ENCODE measurements at places on chromosomes 1 and 21. TPM values are rescaled to one million over a fixed set of nuclear protein-coding genes. Genes with fewer than 3 reads are reported as not detected.
A peak's percentile ranks its signal among the peaks of the same experiment; 100 is the strongest.

DNA sequence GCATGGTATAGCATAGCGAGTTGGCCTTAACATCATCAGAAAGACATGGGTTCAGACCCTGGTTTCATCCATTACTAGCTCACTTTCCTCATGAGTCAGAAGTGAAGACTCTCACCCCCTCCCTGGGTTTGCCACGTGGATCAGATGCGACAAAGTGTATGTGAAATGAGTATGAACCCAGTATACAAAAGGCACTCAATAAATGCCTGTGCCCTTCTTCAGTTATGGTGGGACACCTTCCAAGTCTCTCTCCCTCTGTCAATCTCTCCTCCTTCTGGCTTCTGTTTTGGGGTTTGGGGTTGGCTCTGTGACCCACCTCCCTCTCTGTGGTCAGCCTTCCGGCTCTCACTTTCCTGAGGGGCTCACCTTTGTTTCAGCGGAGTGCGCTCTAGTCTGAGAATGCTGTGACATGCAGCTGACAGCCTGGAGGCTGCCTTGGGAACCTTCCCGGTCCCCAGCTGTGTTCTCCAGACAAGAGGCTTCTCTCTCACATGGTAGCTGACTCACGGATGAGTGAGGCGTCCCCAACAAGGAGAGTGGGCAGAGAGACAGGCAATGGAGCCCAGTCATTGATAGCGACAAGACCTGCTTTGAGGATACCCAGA lies 155.0 kb upstream of the EDN2 start:
- peak; percentile 89 for DNase-seq

DNA sequence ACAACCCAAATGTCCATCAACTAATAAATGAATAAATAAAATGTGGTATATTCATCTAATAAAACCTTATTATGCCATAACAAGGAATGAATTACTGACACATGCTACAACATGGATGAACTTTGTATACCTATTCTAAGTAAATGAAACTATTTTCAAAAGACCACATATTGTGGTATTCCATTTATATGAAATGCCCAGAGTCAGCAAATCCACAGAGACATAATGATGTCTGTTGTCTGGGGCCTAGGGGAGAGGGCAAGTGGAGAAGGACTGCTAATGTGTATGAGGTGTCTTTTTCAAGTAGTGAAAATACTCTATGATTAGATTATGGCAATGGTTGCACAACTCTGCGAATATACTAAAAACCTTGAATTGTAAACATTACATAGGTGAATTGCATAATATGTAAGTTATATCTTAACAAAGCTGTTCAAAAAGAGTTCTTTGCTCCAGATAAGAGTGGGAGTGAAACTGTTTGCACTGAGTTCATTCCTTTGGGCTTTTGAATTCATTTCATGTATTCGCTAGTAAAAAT lies 464.2 kb downstream of the NUF2 start:
- DNase-seq: no peak

Gene RGS13
- polyA plus RNA-seq: 0.10 TPM

Gene GJB4
- not detected for polyA plus RNA-seq
